Bronchial epithelial cell (primary cell): ENCODE measurements at places on chromosomes 6 and 20.
A peak's percentile ranks its signal among the peaks of the same experiment; 100 is the strongest.

GRCh38 chr6:86963352-86963751 lies 26.0 kb downstream of the HTR1E start:
- peak; percentile 40 for DNase-seq

DNA sequence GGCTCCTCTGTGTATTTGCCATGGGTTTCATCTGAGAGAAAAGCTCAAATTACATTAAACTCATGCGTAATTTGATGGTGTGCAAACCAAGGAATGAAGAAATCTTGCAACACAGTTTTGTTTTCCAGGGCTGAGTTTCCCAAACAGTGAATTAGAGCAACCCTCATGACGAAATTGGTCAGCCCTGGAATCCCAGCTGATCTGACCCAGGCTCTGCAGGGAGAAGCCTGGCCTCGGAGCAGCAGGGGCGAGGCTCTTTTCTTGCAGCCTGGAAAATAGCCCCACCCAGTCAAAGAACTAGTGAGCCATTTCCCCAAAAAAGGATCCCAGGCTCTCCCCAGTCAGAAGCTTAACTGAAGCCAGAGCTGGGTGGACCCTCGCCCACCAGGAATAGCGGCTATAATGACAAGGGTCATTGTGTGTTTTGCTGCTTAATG lies 107.3 kb upstream of the SNX9 start:
- DNase-seq, result peak; percentile 72

DNA sequence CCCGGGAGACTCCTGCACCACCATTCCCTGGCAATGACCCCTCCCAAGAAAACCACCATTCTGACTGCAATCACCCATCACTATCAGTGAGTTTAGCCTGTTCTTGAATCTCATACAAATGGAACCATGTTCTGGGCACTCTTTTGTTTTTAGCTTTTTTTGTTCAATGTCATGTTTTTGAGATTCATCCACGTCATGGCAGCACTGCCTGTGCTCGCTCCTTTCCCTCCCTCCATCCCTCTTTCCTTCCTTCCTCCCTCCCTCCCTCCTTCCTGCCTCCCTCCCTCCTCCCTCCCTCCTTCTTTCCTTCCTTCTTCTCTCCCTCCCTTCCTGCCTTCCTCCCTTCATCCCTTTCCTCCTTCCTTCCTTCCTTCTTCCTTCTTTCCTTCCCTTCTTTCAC lies 44.4 kb upstream of the PMEPA1 start:
- DNase-seq, result no peak

- no peak for DNase-seq
These were observed 15.8 kb upstream of the PMEPA1 start for GRCh38 chr20:57725636-57726035.

DNA sequence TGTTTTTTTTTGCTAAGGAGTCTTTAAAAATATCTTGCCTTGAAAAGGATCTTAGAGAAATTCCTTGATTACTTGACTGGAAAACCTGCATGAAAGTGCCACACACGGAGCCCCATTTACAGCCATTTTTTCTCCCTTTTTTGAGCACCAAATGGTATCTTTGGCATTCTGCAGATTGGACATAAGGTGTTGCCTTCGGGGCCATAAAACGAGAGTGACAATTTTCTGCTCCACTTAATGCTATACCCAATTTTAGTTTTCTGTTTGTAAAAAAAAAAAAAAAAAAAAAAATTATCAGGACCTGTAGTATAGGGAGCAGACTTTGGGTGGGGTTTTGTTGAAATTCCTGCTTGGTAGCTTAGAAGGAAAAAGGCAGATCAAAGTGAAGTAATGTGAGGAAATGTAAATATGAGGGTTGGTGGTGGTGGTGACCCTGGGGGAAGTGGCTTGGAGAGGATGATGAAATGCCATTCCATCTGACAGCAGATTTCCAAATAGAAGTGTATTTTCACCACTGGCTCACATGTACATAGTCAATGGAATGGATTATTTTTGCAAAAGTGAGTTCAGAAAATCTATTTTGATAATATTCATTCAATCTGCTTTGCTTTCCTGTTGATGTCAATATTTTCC lies 212.1 kb upstream of the SOX4 start:
- peak; percentile 77 for DNase-seq

- peak; percentile 97 for DNase-seq
These were observed 83.5 kb downstream of the HAO1 start for GRCh38 chr20:7856756-7857155.

DNA sequence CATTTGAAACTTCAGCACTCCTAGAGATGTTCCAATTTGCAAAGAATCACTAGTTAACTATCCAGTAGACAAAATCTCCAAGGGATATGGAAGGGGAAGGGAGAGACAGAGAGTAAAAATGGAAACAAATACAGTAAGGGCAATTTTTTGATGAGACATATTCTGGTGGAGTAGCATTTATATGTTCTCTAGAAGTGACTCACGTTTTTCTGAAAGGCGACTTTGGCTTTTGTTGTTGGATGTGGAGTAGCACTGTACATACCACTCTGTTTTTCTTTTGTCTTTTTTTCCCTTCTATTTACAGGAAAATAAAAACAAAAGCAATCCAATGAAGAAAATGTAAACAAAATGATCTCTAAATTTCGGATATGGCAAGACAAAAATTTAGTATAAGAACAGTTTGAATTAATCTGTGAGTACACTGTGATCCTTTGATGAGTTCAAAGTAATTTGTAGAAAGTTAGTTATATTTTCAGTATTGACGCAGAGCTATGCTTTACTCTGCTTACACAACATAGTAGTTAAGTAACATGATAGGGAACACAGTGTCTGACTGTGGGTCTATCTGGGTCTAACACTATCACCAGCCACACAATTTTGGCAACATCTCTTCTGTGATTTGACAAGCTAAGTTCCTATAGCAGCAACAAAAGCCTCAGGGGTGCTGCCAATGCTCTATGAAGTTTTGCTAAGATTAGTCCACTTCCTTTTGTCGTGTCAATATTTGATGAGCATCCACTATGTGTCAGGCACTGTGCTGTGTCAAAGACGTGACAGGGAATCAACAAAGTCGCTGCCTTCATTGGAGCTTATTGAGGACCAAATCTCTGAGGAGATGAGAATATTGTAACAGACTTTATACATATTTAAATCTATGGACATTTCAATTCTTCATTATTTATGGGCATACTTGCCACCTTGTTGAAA lies 27.3 kb upstream of the TAGAP start:
- DNase-seq, result no peak

DNA sequence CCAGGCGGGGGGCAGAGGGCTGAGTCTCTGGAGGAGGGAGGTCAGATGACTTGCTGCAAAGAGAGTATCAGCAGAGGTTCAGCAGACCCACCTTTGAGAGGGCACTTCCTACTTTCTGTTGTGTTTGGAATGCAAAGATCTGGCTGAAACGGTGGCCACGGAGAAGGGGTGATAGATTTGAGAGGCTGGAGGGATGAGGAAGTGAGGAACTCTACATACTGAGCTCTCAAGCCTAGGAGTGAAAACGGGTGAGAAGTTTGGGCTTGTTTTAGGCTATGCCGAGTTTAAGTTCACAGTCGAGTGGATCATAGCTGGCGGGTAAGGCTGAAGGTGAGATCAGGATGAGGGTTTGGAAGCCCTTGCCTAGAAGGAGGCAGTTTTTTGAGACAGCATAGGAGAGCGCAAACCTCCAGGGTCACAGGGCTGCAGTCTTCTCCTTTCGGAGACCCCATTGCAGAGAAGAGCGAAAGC lies 477 bp upstream of the ITPA start:
- no peak for DNase-seq

GRCh38 chr6:16803294-16804200 lies 42.3 kb upstream of the ATXN1 start:
- DNase-seq, result no peak

GRCh38 chr6:101760843-101761621 lies 367.5 kb downstream of the GRIK2 start:
- DNase-seq, result peak; percentile 89

DNA sequence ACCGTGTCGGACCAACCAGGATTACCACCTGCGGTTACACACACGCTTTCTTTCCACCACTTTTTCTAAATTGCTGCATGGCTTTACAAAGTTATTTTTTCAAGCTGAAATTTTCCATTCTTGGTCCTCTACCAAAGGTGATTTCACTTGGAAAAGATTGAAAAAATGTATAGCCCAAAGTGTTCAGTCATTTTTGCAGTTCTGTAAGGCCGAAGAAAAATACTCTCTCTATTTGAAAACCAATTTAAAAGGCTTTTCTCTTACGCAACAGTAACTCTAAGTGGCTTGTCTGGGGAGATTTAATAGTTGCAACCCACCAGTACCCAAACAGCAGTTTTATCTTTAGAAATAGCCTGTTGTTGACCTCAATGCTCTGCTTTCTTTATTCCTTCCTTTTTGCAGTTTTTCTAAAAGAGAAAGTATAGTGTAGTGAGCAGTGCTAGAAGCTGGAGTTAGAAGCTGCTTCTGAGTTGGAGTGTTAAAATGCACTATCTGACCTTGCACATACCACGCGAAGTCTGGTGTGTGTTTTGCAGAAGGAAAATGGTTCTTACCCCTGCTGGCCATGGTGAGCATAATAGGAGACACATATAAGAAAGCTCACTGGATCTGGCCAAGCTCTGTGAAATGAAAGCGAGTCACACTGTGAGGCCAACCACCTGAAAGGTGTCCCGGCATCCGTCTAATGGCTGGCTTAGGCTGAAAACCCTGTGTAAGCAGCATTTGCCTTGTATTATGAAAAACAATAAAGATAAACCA lies 271.6 kb upstream of the PRND start:
- peak; percentile 57 for DNase-seq

GRCh38 chr6:63493557-63493956 lies 78.7 kb upstream of the LOC128125822 start:
- DNase-seq, result peak; percentile 55

- peak; percentile 63 for DNase-seq
These were observed 297.3 kb upstream of the JAG1 start for GRCh38 chr20:10971096-10971495.

DNA sequence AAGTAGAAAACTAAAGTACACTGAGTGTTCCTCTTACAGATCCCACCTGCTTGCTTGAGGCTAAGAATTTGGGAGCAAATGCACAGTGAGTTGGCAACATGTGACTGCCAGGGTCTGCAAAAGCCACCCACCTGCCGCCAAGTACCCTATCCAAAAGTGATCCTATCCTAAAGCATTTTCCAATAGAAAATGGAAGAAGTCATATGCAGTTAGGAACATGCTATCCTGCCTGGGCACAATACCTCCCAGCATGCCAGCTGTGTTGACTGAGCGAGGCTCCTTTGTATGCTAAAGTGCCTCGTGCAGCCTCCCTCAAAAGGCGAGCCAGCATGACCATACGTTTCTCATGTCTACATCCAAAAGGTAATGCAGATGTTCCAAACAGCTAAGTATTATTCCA lies 52.7 kb downstream of the TRAF3IP2 start:
- DNase-seq, result no peak

GRCh38 chr20:57388953-57389694 lies 2.1 kb upstream of the RBM38 start:
- peak; percentile 46 for DNase-seq

DNA sequence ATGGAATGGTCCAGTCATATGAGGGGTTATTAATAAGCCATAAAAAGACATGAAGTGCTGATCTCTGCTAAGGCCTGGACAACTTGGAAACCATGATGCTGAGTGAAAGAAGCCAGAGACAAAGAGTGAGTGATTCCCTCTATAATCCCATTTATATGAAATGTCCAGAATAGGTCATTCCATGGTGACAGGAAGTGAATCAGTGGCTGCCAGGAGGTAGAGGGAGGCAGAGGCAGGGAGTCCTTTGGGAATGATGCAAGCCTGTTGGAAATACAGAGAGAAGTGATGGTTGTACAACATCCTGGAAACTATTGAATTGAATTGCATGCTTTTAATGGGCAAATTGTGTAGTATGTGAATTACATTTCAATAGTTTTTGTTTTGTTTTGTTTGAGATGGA lies 26.4 kb downstream of the ANKRD60 start:
- no peak for DNase-seq
